ENCODE measurements at places on chromosomes 7 and 10.

- no peak for DNase-seq
These were observed 2.7 kb upstream of the HERPUD2 start for GRCh38 chr7:35697414-35698175.

GRCh38 chr7:4681886-4682620 is at the start of gene FOXK1:
FOXK1 (plus strand) TSS chr7:4682295; CDS start chr7:4682309, 14 bp downstream.
- DNase-seq, result peak; percentile 76

GRCh38 chr10:22620929-22621328 is 93.4 kb downstream of the PIP4K2A start:
- DNase-seq, result no peak

- DNase-seq, result no peak
These were observed 31.0 kb downstream of the FRMPD2 start for GRCh38 chr10:48243487-48243886.

GRCh38 chr10:93131986-93132385 is 58.3 kb downstream of the CYP26A1 start:
- no peak for DNase-seq

DNA sequence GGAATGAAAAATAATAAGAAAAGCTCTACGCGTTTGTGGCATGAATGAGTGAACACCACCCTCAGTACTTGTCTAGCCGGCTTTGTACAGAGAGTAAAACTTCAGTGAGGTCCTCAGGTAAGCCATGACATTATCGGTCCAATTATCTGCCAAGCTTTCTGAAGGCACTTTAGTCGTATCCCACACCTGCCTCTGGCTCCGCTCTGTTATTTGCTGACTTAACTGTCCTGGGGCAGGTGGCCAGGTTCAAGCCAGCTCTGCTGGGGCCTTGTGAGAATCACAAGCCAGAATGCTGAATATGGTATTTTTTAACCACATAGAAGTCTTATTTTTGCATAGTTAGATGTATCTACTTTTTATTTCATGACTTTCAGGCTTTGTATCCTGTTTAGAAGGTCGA is 66.0 kb upstream of the FHIP2A start:
- DNase-seq, result no peak

- no peak for DNase-seq
These were observed 31.9 kb downstream of the CPED1 start for GRCh38 chr7:121020249-121020988.

- DNase-seq, result no peak
These were observed 192.9 kb upstream of the SH2B2 start for GRCh38 chr7:102093599-102094315.

DNA sequence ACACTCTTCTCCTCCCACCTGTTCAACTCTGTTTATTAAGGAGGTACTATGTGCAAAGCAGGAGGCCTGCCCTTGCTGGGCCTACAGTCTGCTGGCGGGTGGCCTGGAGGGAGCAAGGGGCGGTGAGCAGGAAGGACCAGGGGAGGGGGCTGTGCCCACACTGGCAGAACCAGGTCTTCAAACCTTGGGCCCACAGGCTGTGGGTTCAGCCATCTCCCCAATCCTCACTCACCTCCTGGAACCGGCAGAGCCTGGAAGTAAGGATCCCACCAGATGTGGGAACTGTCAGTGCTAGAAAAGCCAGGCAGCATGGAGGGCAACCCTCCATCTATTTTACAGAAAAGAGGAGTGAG is 50.8 kb downstream of the CAMK2B start:
- DNase-seq, result no peak

GRCh38 chr10:121580276-121581116 is 17.7 kb downstream of the FGFR2 start:
- no peak for DNase-seq

DNA sequence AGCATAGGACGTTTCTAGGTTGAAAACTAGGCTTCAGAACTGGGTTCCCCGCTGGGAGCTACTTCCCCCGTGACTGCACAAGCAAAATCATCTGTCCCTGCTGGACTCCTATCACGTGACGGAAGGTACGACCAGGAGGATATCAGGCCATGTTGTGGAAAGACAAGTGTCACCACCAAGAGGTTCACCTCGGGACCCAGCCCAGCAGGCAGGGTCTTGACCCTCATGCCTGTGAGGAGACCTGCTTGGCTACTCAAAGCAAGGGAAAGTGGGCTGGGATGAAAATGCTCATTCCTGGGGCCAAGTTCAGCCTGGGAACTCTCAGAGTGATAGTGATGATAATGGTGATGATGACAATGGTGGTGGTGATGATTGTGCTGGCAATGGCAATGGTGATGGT is 32.3 kb upstream of the DPYSL4 start:
- no peak for DNase-seq

DNA sequence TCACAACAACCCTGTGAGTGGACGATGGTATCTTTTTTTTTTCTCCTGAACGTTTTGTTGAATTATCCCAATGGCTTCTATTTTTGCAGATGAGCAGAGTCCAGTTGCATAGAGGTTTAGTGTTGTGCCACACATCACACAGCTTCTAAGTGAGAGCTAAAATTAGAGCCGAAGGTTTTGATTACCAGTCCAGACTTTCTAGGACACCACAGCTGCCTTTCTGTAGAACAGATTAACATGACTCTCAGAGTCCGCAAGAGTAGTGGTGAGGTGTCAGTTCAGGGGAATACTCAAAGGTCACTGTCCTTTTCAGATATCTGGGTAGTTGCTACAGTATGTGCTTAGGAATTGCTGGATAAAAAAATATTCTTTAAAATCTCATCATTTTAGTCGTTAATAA is 13.8 kb downstream of the SGPL1 start:
- DNase-seq, result no peak

GRCh38 chr7:6482743-6483119 is 35.0 kb upstream of the DAGLB start:
- DNase-seq, result no peak

DNA sequence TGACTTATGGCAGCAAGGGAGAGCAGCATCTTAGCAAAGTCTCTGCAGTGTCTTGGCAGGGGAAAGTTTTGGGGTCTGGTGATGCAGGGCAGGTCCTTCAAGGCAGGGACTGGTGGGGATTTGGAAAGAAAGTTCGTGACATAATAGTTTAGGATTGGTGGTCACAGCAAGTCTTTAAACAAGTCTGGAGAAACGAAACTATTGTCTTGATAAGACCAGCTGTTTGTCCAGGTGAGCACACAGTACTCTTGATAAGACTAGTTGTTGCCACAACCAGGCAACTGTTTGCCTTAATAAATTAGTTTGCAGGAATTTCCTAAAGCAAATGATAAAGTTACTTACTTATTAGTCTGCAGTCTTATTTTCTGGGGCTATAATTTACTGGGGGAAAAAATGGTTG is 136.1 kb downstream of the AKR1D1 start:
- DNase-seq, result no peak

GRCh38 chr7:50531401-50531911 is 33.7 kb downstream of the DDC start:
- DNase-seq, result no peak

Data from memory B cell (primary cell).